NCI-H1930 (cell line): ENCODE measurements at places on chromosomes 4 and X.

DNA sequence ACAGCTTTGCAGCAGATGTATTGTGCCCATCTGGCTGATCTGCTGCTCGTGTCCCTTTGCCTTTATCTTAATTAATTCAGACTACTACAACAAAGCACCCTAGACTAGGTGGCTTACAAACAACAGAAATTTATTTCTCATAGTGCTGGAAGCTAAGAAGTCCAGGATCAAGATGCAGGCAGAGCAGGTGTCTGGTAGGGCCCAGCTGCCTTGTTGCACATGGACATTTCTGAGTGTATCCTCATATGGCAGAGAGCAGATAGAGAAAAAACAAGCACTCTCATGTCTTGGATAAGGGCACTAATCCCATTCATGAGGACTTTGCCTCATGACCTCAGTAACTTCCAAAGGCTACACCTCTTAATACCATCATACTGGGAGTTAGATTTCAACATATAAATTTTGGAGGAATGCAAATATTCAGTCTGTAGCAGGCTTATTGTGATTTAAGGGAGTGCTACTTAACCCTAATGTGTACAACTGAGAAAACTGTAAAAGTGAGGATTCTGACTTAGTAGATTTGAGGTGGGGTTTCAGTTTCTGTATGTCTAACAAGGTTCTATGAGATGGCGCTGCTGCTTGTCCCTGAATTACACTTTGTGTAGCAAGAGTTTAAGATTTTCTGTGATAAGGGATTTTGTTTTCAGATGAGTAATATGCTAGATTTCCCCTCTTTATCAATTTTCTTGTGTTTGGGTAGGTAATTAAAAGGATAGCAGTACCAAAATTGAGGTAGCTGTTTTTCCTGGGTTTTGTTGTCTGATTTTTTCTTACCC is 473.2 kb upstream of the TECRL start:
- no peak for DNase-seq

DNA sequence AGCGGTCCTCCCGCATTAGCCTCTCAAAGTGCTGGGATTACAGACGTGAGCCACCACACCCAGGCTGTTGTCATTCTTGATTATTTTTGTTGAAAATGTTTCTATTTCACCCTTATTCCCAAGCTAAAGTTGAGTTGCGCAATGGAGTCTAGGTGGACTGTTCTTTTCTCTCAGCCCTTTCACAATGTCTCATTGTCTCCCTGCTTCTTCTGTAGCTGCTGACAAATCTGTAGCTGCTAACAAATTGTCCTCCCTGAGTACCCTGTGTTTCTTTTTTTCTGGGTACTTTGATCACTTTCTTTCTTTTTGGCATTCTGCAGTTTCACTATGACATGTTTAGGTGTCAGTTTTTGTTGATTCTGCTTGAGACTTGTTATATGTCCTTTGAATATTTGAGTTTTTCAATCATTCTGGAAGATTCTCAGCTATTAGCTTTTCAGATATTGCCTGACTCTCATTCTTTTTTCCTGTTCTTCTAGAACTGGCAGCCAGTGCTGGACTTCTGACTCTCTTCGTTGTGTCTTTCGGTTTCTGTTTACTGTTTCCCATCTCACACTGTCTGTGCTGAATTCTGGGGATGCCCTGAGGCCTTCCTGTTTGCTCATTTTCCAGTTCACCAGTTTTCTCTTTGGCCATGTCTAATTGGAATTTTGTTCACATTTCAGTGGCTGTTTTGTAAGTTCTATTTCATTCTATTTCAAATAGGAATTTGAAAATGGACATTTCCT is 6.6 kb downstream of the ABCD1 start:
- DNase-seq = no peak

- DNase-seq = no peak
Measured at GRCh38 chr4:101174679-101175345, 172.5 kb downstream of the PPP3CA start.

DNA sequence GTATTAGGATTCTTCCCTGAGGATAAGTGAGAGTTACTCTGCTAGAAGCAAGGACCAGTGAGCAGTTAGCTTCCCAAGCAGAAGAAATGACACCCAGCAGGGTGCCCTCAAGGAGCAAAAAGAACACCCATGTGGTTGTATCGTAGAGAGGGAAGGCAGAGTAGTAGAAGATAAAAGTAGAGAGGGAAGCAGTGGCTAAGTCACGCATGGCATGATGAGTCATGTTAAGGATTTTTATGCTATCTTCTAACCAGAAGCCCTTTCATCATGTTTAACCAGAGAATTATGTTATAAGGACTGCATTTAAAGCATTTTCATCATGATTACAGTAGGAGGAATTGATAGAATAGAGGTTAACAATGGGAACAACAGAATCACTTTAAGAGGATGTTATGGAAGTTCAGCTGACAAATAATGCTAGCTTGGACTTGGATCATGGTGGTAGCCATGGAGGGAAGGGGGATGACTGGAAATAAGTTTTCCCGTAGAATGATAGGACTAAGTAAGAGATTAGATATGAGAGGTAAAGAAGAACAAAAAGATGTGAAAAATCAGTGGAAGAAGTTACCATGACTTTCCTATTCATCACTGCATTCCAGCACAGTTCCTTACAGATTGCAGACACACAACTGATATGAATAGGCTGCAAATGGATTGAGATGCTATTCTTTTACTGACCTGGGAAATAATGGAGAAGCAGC is 383.5 kb upstream of the INTU start:
- DNase-seq = no peak

DNA sequence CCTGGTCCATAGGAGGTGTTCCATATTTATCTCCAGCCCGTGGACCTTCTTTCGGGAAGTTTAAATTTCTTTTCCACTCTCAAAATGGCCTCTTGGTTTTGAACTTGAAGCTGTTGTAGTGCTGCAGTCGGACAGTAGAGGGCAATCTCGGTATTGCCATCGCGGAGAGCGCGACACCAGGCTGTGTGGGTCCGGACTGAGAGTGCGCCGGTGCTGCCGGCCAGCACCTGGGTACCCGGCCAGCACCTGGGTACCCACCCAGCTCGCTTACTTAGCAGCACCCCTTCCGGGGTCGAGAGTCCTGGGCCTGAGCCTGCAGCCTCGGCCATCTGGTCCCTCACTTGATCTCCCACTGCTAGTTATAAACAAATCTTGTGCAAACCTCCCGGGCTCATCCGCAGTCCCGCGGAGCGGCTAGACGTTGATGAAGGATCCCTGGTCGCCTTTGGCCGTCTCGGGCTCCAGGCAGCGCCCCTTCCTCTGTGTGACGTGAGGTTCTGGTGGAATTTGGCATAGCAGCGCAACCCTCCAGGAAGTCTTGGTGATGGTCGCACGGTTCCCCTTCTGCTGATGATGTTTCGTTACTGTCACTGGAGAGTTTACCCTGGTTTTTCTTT is 18.0 kb downstream of the FAM9A start:
- no peak for DNase-seq

DNA sequence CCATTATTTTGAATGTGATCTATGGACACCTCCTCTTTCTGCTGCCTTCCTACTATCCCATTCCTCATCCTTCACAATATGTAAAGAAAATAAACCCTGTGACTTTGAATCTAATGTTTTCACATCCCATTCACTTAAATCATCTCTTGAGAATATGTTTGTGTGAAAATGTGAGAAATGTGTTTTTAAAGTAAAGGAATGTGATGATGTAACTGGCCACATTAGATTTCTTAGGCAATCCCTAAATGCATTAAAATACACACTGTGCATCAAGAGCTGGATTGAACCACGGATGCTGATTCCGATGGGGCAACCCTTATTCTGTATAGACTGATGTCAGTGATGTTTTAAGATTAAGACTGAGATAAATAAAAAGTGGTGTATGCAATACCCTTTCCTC is 558.9 kb upstream of the TENM3 start:
- DNase-seq = no peak

DNA sequence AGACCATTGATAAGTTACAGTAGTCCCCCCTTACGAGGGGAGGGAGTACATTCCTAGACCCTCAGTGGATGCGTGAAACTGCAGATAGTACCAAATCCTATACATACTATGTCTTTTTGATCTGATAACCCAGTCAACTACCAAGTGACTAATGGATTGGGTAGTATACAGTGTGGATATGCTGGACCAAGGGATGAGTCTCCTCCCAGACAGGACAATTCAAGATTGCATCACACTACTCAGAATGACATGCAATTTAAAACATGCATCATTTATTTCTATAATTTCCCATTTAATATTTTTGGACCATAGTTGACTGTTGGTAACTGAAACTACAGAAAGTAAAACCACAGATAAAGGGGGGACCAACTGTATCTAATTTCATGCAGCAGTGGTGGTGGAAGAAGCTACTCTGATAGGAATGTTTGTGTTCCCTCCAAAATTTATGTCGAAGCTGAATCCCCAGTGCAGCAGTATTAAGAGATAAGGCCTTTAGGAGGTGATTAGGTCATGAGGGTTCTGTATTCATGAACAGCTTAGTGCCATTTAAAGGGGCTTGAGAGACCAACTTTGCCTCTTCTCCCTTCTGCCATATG is 11.9 kb downstream of the HADH start:
- no peak for DNase-seq

- DNase-seq = no peak
Measured at GRCh38 chrX:17474892-17475291, 99.9 kb downstream of the NHS start.

DNA sequence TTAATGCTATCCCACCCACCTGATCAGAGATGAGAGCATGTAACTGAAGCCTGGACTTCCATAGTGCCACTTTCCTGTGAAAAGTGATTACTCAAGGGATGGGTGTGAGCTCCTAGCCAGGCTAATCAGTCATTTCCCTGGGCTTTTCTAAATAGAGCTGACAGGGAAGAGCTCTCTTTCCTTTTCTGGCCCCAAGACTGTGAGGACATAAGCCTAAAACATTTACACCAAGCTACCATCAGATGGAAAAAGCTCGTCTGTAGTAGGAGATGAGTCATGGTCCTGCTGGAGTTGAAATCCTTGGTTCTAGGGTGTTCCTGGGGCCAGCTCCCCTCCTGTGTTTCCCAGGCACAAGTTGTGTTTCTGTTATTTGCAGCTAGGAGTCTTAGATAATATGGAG is 52.4 kb upstream of the NDP start:
- no peak for DNase-seq

DNA sequence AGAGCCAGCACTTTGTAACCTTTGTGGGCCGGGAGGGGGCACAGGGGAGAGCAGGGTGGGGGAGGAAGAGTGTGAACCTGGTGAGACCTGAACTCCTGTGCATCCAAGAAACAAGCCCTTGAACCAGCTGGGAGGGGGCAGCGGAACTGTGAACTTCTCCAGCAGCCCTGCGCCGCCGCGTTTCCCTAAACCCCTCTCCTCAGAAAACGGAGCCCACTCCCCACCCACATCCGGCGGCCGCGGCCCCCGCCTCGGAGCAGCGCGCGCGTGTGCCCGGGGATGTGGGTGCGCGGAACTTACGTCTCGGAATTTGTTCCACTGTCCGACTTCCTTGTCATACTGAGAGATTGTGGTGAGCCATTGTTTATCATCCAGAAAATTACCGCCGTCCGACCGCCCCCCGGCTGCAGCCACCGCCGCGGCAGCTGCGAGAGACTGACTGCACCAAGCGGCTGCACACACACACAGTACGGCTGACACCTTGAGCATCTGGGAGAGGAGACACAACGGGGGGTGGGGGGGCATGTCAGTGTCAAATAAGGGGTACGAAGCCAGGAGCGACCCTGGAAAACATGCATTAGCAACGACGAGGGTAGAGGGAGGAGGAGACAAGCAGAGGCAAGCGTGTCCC is 494 bp downstream of the SPOCK3 start:
- no peak for DNase-seq

DNA sequence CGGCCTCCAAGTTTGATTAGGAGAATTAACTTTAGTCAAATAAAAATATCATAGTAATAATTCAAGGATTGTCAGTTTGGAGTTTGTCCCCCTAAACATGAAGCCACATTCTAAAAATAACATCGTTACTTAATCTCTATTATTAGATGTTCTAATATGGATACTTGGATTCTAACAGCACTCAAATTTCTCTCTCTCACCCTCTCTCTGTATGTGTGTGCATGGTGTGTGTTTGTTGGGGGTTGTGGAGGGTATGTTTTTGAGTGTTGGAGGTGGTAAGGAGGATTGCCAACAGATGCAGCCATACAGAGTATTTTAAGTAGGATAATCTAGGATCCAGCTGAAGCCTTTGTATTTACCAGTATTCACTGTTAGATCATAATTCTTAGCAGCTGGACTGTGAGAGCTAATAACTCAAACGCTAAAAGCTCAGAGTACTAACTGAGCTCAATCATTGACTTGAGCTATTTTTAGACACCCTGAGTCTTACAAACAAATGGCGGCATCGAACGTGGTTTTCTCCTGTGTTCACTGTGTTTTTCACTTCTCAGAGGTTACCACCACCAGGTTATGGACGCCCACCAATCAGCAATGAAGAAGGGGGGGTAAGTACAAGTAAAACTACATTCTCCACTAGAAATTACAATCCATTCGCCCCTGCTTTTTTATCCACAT is 8.8 kb downstream of the ENAM start:
- DNase-seq = no peak

DNA sequence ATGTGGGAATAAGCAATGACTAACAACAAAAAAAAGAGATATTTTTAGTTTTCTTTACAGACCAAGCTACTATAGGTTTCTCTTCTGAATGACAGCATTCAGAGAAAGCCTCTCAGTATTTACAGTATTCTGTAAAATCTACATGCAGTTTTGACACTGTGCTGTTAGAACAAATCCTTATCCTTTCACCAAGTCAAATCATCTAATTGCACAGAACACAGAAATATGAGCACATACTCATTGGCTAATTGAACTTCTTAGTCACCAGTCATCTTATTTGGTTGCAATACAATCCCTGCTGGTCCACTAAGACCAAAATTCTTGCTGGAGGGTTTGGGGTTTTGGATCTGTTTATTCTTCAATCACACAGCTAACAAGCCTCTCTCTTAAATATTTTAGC is 5.7 kb downstream of the ACOT9 start:
- DNase-seq = no peak

GRCh38 chrX:50402886-50403285 is 67.7 kb downstream of the DGKK start:
- no peak for DNase-seq

DNA sequence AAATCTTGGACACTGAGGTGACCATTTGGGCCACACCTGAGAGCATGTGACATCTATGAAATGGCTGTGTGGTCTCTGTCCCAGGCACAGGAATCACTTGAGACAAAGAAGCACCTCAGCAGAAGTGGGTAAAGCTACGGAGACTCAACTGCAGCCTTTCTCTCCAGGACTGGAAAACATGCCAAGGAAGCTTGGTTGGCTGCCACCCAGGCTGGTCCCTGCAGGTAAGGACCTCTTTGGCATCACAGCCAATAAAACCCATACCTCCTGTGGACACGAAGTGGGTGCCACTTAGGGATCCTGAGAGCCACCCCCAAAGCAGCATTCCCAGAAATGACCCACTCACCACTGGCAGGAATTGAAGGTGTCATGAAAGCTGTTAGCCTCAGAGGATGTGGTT is 74.6 kb downstream of the LEF1 start:
- no peak for DNase-seq

- DNase-seq = no peak
Measured at GRCh38 chr4:155005395-155006090, 202.9 kb upstream of the NPY2R start.

GRCh38 chr4:129862461-129862860 is 766.5 kb downstream of the C4orf33 start:
- DNase-seq = no peak

GRCh38 chrX:50067435-50068284 is 133.1 kb downstream of the AKAP4 start:
- DNase-seq = peak; percentile 67

- DNase-seq = no peak
Measured at GRCh38 chrX:124393238-124393637, 46.9 kb downstream of the SH2D1A start.
